Progenitor cell of endocrine pancreas (in vitro differentiated cells): ENCODE measurements at places on chromosomes 3 and 15. TPM values are rescaled to one million over a fixed set of nuclear protein-coding genes. Genes with fewer than 3 reads are reported as not detected.

GRCh38 chr3:133448478-133449122, 48.7 kb downstream of the BFSP2 start:
- peak overlapping the region; percentile 88 for H3K27ac ChIP-seq
- H3K36me3 ChIP-seq = no peaks in the 10 kb centered on the region
- no peak overlapping the region for H3K4me3 ChIP-seq
- H3K4me1 ChIP-seq = peaks cover 48% of the 10 kb centered on the region
- no peak for DNase-seq

DNA sequence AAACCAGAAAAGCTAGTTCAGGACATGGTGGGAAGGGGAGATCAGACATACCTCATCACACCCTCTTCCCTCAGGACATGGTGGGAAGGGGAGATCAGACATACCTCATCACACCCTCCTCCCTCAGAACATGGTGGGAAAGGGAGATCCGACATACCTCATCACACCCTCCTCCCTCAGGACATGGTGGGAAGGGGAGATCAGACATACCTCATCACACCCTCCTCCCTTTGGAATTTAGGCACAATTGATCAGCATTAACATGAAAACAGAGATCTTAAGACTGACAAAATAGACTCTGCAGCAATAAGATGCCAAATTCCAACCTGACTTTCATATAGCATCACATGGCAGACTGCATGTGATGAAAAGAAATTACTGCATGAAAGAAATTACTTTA, 412.7 kb upstream of the ZNF717 start:
- H3K27me3 ChIP-seq = no peaks in the 10 kb centered on the region
- DNase-seq = no peak
- no peak overlapping the region for H3K4me3 ChIP-seq
- H3K4me1 ChIP-seq = no peaks in the 10 kb centered on the region

- peak; percentile 64 for DNase-seq
- H3K4me3 ChIP-seq = peak overlapping the region; percentile 84
- peaks cover 5% of the 10 kb centered on the region for H3K36me3 ChIP-seq
- peaks cover 36% of the 10 kb centered on the region for H3K27me3 ChIP-seq
Observed at GRCh38 chr3:31980530-31981205, 394 bp downstream of the OSBPL10 start.

DNA sequence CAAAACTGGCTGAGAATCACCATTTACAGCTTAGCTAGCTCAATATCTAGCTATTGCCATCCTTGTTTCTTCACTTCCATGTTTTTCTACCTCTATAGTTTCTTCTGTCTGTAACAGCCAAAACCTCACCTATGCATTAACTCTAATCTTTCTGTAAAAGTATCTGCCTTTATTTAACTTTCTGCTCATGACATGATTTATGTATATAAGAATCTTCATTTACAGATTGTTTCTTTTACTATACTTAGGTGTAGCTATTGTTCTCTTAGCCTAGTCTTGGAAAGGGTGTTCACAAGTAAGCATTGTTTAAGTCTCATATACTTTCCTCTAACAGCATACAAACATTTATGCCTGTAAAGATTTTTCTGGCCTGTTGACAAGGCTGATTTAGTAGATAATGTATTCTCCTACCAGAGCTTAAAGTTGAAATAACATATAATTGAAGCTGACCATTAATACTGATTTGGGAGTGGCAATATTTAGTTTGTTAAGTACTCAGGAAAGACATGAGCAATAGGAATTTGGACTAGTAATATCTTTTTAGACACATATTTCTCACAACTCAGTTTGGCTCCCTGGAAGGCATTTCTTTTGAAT, 9.4 kb downstream of the FILIP1L start:
- peaks cover 3% of the 10 kb centered on the region for H3K36me3 ChIP-seq
- no peaks in the 10 kb centered on the region for H3K27me3 ChIP-seq
- H3K4me3 ChIP-seq = no peak overlapping the region
- peaks cover 65% of the 10 kb centered on the region for H3K4me1 ChIP-seq
- H3K27ac ChIP-seq = peak overlapping the region; percentile 94

DNA sequence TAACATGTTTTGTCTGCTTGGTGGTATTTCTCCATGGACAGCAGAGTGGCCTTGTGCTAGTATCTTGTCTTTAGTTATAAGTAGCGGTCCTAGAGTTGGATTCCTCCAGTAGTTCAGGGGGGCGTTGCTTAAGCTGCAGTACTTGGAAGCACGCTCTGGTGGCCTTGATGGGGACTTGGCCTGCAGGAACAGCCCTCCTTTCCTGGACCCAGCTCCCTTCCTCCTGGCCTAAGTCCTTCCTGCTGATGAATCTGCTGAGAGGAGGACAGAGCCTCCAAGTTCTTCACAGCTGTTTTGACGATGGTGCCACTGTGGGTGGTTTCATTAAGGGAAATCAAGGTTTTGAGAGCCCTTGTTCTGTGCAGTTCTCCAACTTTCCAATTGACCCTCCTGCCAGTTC, 38.6 kb upstream of the SEC22A start:
- H3K36me3 ChIP-seq = peaks cover 27% of the 10 kb centered on the region
- no peak overlapping the region for H3K27ac ChIP-seq
- H3K27me3 ChIP-seq = no peaks in the 10 kb centered on the region

GRCh38 chr3:126472277-126473006, 3.2 kb downstream of the ZXDC start:
- peaks cover under 1% of the 10 kb centered on the region for H3K27me3 ChIP-seq
- DNase-seq = no peak
- H3K27ac ChIP-seq = peak overlapping the region; percentile 43
- H3K36me3 ChIP-seq = peaks cover 30% of the 10 kb centered on the region
- H3K4me1 ChIP-seq = peaks cover 32% of the 10 kb centered on the region
- peak overlapping the region; percentile 76 for H3K4me3 ChIP-seq

GRCh38 chr15:83030021-83030420, 18.6 kb upstream of the C15orf40 start:
- H3K27me3 ChIP-seq = no peaks in the 10 kb centered on the region
- no peak for DNase-seq
- no peaks in the 10 kb centered on the region for H3K4me1 ChIP-seq
- no peak overlapping the region for H3K4me3 ChIP-seq
- H3K27ac ChIP-seq = peak overlapping the region; percentile 81

DNA sequence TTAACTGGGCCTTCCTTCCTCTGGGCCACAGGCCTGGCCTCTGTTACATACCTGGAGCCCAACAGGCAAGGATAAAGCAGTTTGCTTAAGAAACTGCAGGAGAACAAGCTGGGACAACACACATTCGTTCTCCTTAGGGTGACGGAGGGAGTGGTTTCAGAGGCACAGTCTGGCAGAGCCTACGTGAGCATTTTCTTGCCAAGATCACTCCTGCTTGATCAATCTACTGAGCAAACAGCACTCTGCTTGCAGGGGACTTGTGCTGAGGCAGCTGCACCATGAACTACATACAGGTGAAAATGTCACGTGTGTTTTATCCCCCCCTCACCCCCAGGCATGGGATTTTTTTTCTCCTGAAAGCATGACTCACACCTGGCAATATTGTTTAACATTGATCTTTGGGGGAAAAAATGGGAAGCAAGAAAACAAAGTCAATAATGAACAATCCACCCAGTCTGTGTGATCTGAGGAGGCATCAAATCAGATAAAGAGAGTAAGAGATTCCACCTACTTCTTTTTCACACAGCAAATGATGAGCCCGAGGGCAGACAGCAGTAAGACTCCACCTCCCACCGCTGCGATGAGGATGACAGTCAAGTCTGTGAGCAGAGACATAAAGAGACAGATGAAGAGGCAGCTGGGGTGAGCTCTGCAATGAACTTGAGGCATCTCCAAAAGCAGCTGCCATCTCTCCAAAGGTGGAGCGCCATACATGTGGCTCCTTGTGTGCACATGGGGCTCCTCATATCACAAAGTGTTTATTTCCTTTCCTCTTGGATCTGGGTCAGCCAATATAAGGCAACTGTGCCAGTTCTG, 57.4 kb downstream of the CDCP1 start:
- peaks cover 22% of the 10 kb centered on the region for H3K4me1 ChIP-seq
- no peaks in the 10 kb centered on the region for H3K27me3 ChIP-seq
- H3K27ac ChIP-seq = peak overlapping the region; percentile 80
- H3K36me3 ChIP-seq = peaks cover 10% of the 10 kb centered on the region

DNA sequence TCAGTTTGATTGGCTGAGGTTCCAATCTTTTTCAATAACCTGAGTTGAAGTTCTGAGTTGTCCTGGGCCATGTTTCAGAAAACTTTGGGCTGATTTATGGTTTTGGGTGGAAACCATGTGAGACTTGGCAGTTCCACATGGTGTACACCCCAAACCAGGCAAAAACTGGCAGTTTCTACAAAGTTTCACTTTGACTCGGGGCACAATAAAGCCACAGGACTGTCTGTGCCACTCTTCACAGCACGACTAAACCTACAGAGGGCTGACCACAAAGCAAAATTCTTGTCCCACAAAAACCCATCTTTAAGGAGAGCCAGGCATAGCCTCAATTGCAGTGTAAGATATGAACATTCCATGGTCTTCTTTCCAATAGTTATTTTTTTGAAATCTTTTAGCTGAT, 155.0 kb downstream of the DUT start:
- no peak for DNase-seq
- H3K27ac ChIP-seq = no peak overlapping the region
- H3K27me3 ChIP-seq = no peaks in the 10 kb centered on the region

GRCh38 chr3:97765336-97765735, 778 bp downstream of the ARL6 start:
- no peaks in the 10 kb centered on the region for H3K27me3 ChIP-seq
- H3K4me1 ChIP-seq = peaks cover 22% of the 10 kb centered on the region
- H3K27ac ChIP-seq = peak overlapping the region; percentile 47
- peaks cover 11% of the 10 kb centered on the region for H3K36me3 ChIP-seq
- H3K4me3 ChIP-seq = peak overlapping the region; percentile 99

GRCh38 chr3:13006216-13006990, 66.8 kb downstream of the IQSEC1 start:
- H3K27ac ChIP-seq = no peak overlapping the region
- H3K4me1 ChIP-seq = peaks cover 5% of the 10 kb centered on the region
- peaks cover 19% of the 10 kb centered on the region for H3K27me3 ChIP-seq

DNA sequence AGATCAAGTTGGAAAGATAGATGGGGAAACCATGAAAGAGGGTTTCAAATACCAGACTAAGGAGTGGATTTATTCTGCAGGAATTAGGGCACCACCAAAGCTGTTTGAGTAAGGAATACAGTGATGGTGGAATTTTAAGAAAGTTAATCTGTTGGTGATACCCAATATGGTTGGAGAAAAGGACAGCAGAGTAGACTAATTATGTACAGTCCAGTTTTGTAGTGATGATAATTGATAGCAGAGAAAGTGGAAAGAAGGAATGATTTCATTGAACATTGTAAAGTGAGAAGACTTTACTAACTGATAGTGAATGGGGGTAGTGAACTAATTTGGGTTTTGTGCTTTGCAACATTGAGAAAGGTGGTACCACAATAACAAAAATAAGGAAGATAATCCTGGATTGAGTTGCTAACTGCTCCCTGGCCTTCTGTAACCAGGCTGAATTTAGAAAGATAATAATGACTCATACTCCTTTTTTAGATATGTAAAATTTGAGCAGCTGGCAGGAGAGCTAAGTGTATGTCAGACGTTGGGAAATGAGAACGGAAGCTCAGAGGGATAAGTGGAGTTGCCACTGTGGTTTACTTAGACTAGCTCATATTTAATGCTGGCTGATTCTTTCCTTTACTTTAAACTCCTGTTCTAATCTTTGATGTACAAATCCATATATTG, 16.9 kb downstream of the TCAIM start:
- H3K4me1 ChIP-seq = peaks cover 38% of the 10 kb centered on the region
- peaks cover 28% of the 10 kb centered on the region for H3K36me3 ChIP-seq
- H3K27me3 ChIP-seq = no peaks in the 10 kb centered on the region
- H3K4me3 ChIP-seq = no peak overlapping the region
- no peak for DNase-seq

- H3K36me3 ChIP-seq = no peaks in the 10 kb centered on the region
- H3K27me3 ChIP-seq = peaks cover 51% of the 10 kb centered on the region
- H3K4me3 ChIP-seq = no peak overlapping the region
- peaks cover 1% of the 10 kb centered on the region for H3K4me1 ChIP-seq
Observed at GRCh38 chr15:26974120-26974780, 3.3 kb downstream of the GABRG3 start.

GRCh38 chr3:136694321-136694720, 57.9 kb downstream of the STAG1 start:
- no peaks in the 10 kb centered on the region for H3K4me1 ChIP-seq
- H3K4me3 ChIP-seq = no peak overlapping the region
- H3K36me3 ChIP-seq = peaks cover 18% of the 10 kb centered on the region
- H3K27me3 ChIP-seq = no peaks in the 10 kb centered on the region

DNA sequence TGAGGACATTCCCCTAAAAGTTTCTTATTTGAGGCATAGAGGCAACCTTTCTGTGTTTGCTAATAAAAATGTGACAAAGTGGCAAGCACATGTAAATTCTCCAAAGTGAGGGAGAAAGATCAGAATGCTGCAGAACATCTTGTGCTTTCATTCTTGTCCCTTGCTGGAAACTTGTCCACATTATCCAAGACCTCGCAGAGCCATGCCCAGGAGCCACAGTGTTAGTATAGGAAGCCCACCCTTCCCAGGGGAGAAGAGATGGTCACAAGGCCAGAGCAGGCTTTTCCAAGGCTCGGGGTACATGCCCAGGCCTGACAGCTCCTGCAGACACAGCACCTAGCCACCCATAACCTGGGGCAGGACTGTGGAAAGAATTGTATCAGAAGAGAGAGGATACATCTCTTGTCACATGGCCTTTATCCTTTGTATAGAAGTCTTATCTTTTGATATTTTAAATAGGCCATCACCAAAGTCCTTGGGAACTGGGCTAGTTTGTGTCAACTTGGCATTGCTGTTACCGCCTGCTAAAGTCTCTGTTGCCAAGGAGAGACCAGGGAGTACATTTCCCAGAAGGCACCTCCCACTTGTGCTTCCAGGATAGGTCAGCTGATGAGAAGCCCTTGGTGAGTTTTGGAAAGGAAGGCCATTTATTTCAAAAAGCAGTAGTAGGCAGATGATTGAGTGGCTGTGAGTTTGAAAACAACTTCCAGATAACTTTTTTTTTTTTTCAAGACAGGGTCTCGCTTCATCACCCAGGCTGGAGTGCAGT, 10.5 kb downstream of the DLEC1 start:
- H3K27me3 ChIP-seq = no peaks in the 10 kb centered on the region
- no peaks in the 10 kb centered on the region for H3K36me3 ChIP-seq
- no peak overlapping the region for H3K4me3 ChIP-seq
- peaks cover 10% of the 10 kb centered on the region for H3K4me1 ChIP-seq
- DNase-seq = no peak

- no peak overlapping the region for H3K4me3 ChIP-seq
- no peak for DNase-seq
- no peaks in the 10 kb centered on the region for H3K27me3 ChIP-seq
- no peaks in the 10 kb centered on the region for H3K36me3 ChIP-seq
- H3K27ac ChIP-seq = no peak overlapping the region
Observed at GRCh38 chr3:20324664-20325478, 138.9 kb upstream of the SGO1 start.

Gene FBXO22
- total RNA-seq = 42.9 and 43.6 TPM in 2 replicates

Gene VIPR1
- 5.8 and 6.8 TPM in 2 replicates for total RNA-seq

Gene GPR149
- not detected in 2 replicates for total RNA-seq

Gene KCNAB1
- total RNA-seq = 1.8 and 2.1 TPM in 2 replicates

Gene SYNPR
- total RNA-seq = 13.2 and 13.3 TPM in 2 replicates

Gene NEK10
- 2.3 and 3.3 TPM in 2 replicates for total RNA-seq

Gene AMOTL2
- 93.2 and 94.4 TPM in 2 replicates for total RNA-seq

Gene MAGI1
- total RNA-seq = 142 and 150 TPM in 2 replicates

Gene REC114
- total RNA-seq = not detected in 2 replicates

Gene THRB
- 19.7 and 28.4 TPM in 2 replicates for total RNA-seq

Gene SEMA3F
- total RNA-seq = 23.6 and 26.5 TPM in 2 replicates

Gene STX19
- total RNA-seq = not detected in 2 replicates
